Fibroblast of skin of right quadriceps (primary cell): ENCODE measurements at places on chromosomes 1 and 21.

DNA sequence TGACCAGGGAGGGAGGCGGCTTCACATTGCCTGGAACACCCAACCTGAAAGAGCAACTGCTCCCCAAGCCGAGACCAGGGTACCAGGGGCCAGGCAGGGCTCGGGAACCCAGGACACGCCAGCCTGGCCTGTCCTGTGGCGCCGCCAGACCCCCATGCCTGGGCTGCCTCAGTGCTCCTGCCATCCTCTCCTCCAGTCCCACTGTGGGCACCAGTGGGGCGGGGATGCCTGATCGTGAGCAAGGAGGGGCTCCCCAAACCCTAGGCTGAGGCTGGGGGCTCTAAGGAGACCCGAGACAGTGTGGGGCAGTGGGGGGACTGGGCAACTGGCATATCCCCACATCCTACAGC is 45.1 kb downstream of the WNT9A start:
- DNase-seq: no peak

DNA sequence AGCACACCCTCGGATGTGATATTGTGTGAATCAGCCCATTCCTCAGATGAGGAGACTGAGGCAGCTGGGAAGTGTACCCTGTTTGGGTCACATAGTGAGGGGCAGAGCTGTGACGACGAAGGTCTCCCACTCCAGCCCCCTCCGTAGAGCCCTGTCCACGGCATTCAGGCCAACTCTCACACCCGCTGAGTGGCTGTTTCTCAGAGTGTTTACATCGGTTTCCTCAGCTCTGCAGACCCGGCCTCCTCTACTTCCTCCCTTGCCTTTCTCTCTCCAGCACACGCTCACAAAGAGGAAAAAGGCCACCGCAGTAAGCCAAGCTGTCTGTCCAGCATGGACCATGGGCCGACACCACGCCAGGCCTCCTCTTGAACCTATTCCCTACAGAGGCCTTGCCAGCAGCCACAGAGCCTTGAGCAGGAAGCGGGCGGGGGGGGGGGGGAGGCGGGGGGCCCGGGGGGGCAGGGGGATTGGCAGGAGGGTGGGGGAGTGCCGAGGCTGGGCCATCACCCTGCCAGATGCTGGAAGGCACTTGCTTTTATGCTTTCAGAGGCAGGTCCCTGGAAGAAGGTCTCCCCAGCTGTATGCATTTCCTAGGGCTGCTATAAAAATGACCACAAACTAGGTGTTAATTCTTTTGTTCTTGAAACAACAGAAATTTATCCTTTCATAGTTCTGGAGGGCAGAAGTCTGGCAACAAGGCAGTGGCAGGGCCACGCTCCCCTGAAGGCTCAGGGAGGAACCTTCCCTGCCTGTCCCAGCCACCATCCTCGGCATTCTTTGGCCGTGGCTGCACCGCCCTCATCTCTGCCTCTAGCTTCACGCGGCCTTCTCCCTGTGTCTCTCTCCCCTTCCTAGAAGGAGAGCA is 178.4 kb downstream of the PSMG1 start:
- DNase-seq: no peak

DNA sequence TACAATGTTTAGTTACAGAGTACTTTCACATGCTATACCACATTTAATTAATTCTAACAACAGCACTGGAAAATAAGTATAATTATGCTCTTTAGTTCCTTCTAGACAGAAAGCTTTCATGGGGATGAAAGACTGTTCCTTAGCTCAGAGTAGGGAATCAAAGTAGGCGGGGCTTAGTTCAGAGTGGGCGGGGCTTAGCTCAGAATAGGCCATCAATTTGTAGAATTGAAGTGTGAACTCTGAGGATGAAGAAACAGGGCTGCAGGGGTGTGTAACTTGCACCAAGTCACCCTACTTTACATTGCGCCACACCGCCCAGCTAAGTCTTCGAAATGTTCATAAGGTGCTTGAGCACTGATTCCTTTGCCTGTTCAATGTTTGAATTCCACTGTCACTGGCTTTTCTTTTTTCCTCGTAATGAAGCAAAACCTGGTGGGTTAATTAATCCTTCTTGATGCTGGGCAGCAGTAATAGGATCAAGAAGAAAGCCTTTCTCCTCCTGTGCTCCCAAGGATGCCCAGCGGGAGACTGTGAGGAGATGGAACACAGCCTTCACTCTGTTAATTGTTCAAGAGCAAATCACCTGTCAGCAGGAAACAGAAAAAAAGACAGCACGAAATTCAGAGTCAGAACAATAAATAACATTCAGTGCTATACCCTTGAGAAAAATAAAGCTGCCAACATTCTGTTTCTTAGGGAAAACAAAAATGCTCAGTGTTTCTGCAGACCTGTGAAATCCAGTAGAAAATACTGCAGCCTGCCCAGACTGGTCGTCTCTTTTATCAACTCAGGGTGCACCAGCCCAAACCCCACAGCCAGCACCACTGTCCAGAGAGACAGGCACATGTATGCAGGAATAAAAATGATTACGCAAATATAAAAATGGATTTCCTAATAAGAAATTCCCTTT is 66.5 kb upstream of the CAMK1G start:
- no peak for DNase-seq

DNA sequence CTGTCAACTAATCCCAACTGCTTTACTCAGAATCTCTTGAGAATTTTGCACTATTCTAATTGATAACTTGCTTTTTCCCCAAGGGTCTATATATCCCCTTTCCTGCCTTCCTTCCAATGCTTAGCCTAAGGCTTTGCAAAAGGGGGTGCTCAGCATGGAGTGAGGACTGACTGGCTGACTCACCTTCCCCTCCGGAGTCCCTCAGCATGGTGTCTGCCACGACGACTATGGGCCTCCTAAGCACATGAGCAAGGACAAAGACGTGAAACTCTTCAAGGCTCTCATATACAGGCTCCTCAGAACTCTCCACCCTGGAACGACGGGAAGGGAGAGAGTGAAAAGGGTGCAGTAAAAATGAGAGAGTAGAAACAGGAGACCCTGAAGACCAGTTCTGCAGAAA is 13.2 kb upstream of the MTMR11 start:
- DNase-seq: no peak

- no peak for DNase-seq
Observed at GRCh38 chr1:234708700-234709395, 98.9 kb upstream of the IRF2BP2 start.

- DNase-seq: no peak
Observed at GRCh38 chr1:5752746-5753548, 239.3 kb downstream of the NPHP4 start.

DNA sequence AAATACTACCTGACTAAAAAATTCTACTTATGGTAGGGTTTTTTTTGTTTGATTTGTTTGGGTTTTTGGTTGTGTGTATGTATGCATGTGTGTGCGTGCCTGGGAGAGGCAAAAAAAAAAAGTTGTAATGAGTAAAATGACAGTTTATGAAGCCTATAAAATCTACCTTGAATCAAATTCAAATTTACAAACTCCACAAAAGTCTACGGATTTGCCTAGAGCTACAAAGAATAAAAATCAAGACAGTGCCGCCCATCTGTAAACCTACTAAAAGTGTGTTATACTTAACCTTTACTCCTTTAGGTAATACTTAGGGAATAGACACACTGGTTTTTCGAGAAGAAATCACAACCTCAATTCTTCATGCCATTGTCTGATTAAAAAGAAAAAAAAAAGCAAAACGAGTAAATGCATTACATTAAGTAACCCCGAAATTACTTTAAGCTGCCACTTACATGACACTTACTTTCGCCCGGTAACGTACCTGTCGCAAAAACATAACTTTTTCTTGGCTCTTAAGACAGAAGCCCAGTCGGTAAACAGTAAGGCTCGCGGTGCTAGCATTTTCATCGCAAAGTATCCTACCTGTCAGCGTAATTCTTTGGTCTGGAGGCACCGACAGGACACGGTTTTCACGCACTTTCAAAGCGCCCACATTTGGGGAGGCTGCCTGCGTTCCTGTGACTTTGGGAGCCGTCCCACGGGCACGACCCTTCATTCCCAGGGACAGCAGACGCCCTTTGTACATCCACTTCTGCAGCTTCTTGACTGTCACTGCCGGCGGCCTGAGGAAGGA is 951 bp downstream of the SYDE2 start:
- DNase-seq: no peak

DNA sequence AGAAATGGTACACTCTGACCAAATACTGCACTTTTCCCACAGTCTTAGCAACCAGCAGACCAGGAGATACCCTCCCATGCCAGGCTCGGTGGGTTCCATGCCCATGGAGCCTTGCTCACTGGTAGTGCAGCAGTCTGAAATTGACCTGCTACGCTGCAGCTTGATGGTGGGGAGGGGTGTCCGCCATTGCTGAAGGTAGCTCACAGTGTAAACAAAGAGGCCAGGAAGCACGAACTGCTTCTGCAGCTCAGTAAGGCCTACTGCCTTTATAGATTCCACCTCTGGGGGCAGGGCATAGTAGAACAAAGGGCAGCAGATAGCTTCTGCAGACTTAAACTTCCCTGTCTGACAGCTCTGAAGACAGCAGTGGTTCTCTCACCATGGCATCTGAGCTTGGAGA is 12.3 kb upstream of the IFI44L start:
- no peak for DNase-seq

DNA sequence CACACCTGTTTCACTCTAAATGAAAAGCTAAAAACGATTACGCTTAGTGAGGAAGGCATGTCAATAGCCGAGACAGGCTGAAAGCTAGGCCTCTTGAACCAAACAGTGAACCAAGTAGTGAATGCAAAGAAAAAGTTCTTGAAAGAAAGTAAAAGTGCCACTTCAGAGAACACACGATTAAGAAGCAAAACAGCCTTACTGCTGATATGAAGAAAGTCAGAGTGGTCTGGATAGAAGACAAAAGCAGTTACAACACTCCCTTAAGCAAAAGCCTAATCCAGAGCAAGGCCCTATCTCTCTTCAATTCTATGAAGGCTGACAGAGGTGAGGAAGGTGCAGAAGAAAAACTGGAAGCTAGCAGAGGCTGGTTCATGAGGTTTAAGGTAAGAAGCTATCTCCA is 130.7 kb downstream of the SIPA1L2 start:
- no peak for DNase-seq
